KBM-7 (cell line): ENCODE measurements at places on chromosomes 2 and 18.

DNA sequence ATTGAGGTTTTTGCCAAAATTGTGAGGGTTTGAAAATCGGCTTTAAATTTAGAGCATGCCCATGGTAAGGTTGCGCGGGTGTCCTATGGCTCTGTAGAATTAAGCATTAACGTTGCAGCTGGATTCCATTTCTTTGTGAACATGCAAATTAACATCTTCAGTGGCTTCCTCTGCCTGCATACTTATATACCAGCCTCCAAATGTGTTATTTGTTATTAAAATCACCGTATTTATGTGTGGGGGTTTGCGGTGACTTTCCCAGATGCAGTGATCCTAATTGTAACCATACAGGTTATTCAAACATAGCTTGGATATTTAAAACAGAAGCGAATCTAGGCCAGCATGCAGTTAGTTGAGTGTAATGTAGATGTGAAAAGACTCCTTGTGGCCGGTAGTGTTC, 80.2 kb downstream of the TGOLN2 start:
- no peak for DNase-seq

- DNase-seq = no peak
Observed at GRCh38 chr2:121790276-121790956, 35.0 kb downstream of the TSN start.

DNA sequence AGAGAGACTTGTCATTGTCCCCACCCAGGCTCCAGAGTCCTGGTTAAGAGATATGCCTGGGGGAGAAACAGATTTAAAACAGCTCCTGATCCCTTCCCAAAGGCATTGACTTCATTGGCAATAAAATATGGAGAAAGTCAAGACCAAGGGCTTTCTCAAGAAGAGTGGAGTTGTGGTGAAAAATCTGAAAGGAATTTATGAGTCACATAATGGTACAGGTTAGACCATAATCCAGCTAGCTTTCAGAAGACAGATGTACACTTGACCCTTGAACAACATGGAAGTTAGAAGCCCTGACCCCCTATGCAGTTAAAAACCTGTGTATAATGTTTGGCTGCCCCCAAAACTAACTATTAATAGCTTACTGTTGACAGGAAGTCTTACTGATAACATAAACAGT, 599.1 kb upstream of the SOX11 start:
- no peak for DNase-seq

GRCh38 chr2:239793836-239794235, 231.3 kb downstream of the NDUFA10 start:
- no peak for DNase-seq

DNA sequence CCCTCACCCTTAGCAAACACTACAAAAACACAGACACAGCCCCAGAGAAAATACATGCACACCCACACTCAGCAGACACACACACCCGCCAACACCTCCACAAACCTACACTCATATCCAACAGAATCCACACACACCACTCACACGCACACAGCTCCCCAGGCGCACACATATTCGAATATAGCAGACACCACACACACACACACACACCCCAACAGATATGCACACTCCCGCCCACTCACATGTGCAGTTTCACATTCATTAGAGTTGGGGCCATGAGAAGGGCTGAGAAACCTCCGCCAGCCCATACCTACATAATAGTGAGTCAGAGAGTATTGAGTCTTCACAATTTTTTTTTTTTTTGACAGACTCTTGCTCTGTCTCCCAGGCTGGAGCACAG, 29.4 kb upstream of the NOTO start:
- DNase-seq = no peak
